ENCODE measurements at places on chromosomes 2 and 18.

- DNase-seq = no peak
Measured at GRCh38 chr18:76578571-76579300, 83.7 kb upstream of the ZNF516 start.

DNA sequence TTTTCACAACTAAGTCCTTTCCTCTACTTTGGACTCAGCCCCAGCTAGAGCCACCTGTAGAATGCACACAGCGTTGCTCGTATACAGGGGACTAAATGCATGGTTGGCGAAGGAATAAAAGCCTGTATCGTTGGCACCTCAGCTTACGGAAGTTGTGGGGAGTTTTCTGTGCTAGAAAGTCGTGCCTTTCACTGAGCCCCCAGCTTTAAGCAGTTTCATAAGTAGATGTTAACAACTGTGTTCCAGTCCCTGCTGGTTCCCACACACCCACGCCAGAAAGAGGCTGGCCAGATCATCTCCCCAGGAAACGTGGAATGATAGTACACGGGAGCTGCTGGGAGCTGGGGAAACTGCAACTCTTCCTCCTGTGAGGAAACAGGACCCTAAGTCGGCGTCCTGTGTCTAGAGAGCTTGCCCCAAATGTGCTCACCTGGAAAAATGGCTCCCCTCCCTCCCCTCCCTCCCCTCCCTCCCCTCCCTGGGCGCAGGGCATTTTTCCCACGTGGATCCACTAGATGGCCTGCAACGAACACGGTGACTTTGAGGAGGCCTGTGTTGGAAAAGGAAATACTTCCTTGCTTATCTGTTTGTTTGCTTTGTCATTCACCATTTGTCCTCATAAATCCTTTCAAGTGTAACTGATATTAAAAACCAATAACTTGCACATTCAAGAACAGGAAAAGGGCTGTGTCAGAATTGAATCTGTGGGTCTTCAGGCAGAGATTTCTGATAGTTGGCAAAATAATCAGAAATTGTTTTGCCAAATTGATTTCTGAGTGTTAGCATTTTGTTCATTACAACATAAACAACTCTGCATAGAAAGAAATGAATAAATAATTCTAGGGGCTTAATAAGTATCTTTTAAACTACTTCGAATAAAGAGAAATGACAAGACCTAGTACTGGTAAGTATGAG is 43.9 kb upstream of the RFX8 start:
- no peak for DNase-seq

DNA sequence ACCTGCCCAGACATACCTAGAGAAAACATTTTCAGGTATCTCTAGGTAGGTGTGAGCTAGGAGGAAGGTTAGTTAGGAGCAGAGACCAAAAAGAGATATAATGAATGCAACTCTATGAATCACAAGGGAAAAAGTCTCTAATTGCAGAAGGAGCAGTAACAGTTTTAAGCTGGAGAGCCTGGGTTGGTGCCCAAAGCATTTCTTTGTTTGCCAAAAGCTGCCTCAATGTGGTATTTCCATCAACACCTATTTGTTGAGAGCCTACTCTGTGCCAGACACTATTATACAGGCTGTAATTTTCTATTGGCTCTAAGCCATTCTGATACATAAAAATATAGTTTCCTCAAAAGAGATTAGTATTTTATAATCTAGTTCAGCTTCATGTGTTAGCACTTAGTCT is 141.6 kb downstream of the UBE2E3 start:
- DNase-seq = no peak

GRCh38 chr18:31791817-31792579 is 31.3 kb upstream of the SLC25A52 start:
- no peak for DNase-seq

DNA sequence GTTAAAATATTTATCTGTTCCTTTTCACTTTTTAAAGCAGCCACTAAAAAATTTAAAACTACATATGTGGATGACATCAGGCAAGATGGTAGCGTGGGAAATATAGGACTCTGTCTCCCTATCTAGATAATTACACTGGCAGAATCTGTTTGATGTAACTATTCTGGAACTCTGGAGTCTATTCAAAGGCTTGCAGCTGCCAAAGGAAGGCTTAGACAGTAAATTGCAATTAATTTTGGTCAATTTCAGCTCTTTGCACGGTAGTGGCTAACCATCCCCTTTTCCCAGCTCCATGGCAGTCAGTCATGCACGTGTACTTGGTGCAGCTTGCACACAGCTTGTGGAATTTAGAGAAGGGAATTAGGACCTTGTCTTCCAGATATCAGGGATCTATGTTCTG is 135.2 kb downstream of the RAB3GAP1 start:
- DNase-seq = no peak

DNA sequence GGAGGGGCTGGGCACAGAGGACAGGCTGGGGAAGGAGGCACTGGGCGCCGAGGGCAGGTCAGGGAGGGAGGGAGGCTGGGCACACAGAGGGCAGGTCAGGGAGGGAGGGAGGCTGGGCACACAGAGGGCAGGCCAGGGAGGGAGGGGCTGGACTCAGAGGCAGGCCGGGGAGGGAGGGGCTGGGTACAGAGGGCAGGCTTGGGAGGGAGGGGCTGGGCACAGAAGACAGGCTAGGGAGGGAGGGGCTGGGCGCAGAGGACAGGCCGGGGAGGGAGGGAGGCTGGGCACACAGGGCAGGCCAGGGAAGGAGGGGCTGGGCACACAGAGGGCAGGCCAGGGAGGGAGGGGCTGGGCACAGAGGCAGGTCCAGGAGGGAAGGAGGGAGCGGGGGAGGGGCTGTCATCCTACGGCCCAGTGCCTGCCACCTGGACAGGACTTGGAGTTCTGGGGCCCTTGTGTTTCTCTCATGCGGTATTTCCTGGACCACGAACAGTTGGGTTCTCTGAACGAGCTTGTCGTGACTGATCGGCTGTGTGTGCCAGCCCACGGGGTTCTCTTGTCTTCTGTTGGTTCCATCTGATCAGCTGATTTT is 46.7 kb upstream of the KCNG2 start:
- DNase-seq = no peak
